ENCODE measurements at places on chromosomes 7 and 10.

DNA sequence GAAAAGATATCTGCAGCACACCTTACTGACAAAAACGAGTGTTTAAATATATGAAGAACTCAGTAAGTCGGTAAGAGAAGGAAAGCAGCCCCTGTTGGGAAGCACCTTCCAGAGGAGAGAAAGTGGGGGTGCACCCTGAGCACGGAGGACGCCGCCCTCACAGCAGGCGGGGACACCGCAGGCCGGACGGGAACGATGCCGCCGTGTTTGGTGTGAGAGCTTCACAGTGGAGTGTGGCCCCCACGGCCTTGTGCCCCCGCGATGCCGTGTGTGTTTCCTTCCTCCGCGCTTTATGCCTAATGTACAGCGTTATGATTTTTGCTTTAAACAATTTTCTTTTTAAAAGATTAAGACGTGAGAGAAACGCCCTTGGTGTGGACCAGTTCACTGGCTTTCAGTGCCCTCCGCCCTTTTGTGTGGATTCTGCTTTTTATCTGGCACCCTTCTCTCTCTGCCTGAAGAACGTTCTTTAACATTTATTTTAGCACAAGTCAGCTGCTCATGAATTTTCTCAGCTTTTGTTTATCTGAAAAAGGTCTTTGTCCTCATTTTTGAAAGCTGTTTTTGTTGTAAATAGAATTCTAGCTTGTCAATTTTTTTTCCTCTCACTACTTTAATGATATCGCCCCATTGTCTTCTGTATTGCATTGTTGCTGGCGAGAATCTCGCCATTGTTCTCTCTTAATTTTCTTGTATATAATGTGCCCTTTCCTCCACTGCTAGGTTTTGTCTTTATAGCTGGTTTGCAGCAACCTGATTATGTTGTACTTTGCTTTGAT lies 110.7 kb downstream of the INPP5A start:
- DNase-seq: no peak

DNA sequence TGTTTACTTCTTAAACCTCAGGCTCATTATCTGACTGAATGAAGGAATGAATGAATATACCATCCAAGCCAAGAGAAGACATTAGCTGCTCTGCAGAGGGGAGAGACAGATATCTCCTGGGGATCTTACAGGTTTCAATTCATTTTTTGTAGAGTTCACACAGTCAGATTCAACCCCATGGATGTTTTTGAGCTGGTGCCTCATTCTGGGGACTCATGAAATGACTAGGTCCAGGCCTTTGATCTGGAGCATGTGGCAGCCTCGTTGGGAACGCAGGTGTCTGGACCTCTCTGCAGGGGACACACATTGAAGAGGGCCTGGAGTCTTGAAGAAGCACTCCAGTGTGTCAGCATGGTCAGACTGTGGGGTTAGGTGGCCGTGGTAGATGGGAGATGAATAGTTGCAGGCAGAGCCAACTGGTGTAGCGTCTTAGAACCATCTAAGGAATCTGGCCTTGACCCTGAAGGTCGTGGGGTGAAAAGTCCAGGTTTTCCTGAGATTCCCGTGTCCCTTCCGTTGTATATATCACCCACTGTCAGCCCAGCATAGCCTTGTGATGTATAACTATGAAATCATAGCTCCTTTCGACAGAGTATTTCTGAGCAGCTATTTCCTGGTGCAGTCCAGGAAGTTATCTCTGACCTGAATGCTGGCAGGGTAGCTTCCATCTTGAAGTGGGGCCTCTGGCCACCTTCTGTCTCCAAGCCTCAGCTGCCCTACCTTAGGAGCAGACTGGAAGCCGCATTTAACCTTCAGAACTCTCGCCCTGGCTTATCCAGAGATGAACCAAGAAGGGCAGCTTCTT lies 22.3 kb downstream of the BTBD16 start:
- DNase-seq: no peak

GRCh38 chr10:11197266-11197712 lies 179.6 kb downstream of the CELF2 start:
- no peak for DNase-seq

DNA sequence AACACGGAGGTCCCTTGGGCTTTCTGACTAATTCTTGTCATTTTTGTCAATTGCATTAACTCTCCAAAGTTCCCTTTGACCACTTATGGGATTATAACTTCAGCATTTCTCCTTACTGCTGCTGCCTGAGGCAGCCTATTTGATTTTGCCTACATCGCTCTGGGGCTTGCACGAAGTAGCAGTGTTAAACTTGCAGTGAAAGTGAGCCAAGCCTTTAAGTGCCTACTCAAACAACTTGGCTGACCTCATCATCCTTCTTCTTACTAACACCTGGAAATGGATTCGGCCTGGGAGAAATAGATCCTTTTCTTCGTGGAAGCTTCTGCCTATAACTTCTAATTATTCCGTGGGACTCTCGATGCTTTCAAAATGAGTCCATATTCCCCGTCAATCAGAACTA lies 76.6 kb downstream of the DGKB start:
- DNase-seq: no peak

- no peak for DNase-seq
These were observed 245.1 kb downstream of the CAMK1D start for GRCh38 chr10:12594448-12594944.

- DNase-seq: no peak
These were observed 110.5 kb downstream of the FANK1 start for GRCh38 chr10:126006906-126007305.

GRCh38 chr7:144102041-144102440 lies 7.3 kb upstream of the OR2A2 start:
- DNase-seq: no peak

DNA sequence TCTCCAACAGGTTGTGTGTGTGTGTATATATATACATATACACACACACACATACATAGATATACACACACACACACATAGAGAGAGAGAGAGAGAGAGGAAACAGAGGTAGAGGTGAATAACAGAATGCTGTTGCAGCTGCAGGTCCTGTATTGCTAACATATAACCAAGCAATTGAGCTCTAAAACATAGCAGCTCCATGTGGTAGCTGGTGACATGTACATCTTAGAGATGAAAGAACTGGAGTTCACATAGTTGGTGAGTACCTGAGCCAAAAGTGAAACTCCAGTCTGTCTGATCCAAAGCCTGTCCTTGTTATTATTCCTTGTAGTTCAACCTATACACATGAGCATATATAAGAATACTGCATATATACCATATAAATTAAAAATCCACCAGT lies 152.9 kb upstream of the CSTF2T start:
- DNase-seq: no peak

- no peak for DNase-seq
These were observed 127.0 kb upstream of the FZD1 start for GRCh38 chr7:91137153-91137787.

- no peak for DNase-seq
These were observed 88.3 kb downstream of the NRCAM start for GRCh38 chr7:108367946-108368345.

DNA sequence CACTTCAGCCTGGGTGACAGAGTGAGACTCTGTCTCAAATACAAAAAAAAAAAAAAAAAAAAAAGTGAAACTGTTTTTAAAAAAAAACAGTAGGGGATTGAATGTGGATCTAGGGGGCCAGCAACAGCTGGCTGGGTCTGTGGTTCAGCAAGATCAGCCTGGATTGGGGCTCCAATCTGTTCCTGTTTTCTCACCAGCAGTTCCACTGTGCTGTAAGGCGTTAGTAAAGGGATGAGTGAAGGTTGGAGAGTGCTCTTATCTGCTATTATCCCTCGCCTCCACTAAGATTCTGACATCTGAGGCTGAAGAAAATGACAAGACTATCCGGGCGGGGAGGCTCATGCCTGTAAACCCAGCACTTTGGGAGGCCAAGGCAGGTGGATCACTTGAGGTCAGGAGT lies 41.6 kb upstream of the GTF2IRD1 start:
- no peak for DNase-seq

- no peak for DNase-seq
These were observed 7.8 kb downstream of the CHST3 start for GRCh38 chr10:71971769-71972555.

GRCh38 chr7:92748495-92748894 lies 87.9 kb downstream of the CDK6 start:
- DNase-seq: no peak

GRCh38 chr10:33557313-33557712 lies 222.8 kb upstream of the NRP1 start:
- no peak for DNase-seq

DNA sequence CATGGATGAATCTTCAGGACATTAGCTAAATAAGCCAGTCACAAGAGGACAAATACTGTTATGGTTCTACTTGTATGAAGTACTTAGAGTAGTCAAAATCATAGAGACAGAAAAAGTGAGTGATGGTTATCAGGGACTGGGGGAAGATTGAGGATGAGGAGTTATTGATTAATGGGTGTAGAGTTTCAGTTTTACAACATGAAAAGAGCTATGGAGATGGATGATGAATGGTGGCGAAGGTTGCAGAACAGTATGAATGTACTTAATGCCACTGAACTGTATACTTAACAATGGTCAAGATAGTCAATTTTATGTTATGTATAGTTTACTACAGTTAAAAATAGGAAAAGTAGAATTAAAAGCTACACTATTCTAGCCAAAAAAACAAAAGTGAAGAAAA lies 7.8 kb downstream of the STK31 start:
- no peak for DNase-seq

DNA sequence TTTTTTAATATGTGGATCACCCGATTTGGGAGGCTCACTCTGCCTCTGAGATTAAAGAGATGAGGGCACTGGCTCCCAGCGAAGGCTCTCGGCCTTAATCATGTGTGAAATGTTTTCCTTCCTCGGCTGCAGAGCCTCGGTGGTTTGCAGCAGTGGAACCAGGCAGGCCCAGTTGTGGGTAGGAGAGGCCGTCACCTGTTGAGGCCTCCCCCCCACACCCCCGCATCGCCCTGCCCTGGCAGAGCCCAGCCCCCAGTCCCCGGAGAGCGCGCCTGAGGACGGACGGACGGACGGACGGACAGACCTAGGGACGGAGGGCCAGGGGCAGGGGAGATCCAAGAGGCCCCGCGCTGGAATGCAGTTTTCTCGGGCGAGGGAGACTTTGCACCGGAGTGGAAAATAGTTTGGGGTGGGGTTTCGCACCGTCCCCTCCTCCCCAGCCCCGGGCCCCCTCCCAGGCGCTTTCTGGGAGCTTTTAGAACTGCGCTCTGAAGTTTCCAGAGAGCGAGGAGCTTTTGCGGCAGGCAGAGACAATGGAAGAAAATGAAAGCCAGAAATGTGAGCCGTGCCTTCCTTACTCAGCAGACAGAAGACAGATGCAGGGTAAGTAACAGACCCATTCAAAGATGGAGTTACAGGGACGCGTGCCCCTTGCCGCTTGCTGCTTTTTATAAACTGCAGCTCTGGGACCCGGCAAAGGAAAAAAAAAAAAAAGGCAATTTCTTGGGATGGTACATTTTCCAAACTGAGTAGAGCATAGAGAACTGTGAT lies at the start of gene KIAA1217:
TSS of gene KIAA1217 (plus strand) at position 478 of the 771 bp plus-strand sequence. CDS start at position 534, 56 bp downstream.
- no peak for DNase-seq

- no peak for DNase-seq
These were observed 8.7 kb downstream of the VIPR2 start for GRCh38 chr7:159136013-159136412.

DNA sequence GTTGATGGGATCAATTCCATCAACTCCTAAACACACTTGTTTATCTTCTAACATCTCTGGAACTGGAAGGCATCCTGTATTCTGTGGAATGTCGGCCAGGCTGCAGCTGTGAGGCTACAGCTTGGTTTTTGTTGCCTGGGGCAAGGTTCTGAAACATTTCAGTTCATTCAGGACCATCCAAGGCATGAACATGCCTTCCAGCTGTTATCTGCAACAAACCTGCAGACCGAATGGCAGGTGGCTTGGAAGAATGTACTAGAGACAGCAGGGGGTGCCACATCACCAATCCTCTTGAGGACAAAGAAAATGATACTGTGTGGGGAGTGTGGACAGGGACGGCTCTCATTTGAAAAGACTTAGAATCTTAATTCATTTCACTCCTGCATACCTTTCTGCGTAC lies 12.4 kb downstream of the PAPOLB start:
- DNase-seq: no peak

Data from stimulated activated CD4-positive, alpha-beta T cell treated with anti-CD3 and anti-CD28 coated beads, Interleukin-1b, Interleukin-23, amount 100 ng/mL, for 4 hours (primary cell).